Activated T-cell treated with anti-CD3 and anti-CD28 coated beads, Interleukin-2, amount 50 U/mL, for 72 hours (primary cell): ENCODE measurements at places on chromosomes 4 and X.
A peak's percentile ranks its signal among the peaks of the same experiment; 100 is the strongest.

GRCh38 chr4:185945906-185946305, 123.0 kb upstream of the TLR3 start:
- DNase-seq, result no peak

- no peak for DNase-seq
Measured at GRCh38 chr4:107856901-107857300, 32.2 kb downstream of the SGMS2 start.

DNA sequence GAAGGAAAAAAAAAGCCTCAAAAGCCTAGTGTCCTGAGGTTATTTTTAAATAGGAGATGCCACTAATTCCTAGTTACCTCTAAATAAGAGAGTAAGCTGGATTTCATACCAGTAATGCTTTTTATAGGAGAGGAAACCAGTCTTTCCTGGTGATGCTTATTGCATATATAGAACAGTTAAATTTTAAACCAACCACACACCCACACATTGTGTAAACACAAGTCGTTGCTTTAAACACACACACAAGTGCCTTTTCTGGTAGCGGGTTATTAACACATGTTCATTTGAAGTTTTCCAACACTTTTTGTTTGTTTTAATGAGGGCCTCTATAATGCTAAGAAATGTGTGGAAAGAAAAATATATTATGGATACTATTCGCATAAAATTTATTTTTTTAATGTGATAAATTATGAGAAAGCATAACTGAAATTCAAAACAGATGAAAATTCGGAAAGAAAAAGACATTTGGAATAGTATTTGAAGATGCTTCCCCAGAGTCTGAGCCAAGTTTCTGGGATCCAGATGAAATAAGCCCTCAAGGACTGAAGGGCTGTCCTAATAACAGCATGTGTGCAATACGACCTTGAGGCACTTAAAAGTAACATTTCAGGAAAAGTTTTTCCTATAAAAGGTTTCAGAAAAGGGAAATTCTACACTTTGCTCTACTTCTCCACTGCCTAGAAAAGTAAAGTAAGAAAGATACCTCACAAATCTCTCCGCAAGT, 2.0 kb downstream of the ANTXR2 start:
- DNase-seq, result no peak

GRCh38 chrX:111353793-111354192, 58.2 kb downstream of the DCX start:
- no peak for DNase-seq

- no peak for DNase-seq
Measured at GRCh38 chr4:162700815-162701361, 465.8 kb downstream of the NAF1 start.

- DNase-seq, result no peak
Measured at GRCh38 chrX:9647431-9647830, 118.2 kb downstream of the GPR143 start.

- DNase-seq, result no peak
Measured at GRCh38 chr4:151934766-151935165, 174.0 kb upstream of the GATB start.

GRCh38 chr4:165301833-165302232, 25.6 kb upstream of the MSMO1 start:
- peak; percentile 10 for DNase-seq

DNA sequence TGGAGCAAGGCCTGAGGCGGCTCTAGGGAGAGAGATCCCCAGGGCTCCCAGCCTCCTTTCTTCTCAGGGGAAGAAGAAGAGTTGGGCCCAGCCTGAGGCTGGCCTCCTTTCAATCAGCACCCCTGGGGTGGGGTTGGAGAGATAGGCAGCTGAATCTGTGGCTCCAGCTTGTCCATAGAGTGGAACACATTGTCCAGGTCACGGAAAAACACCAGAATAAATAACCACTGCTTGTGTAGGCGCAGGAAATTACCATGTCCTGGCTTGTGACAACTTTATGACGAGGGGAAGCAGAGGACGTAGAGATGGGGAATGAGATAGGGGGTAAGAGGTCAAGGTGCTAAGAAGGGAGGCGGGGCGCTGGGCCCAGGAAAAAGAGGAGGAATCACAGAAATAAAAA, 80.8 kb upstream of the EFNB1 start:
- DNase-seq, result no peak

DNA sequence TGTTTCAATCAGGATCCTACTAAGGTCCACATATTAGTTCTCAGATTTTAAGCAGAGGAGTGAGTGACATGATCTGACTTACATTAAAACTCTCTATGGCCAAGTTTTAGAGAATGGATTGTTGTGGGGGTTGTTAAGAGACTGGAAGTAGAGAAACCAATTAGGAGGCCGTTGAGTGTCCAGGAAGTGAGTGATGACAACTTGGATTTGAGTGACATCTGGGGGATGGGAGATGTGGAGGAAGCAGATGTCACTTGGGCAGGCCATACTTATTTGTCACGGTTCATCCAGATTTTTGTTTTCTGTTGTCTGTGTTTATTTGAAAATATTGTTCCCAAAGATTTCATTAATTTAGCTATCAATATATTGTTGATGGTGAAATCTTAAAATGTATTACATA, 28.3 kb downstream of the ADD1 start:
- no peak for DNase-seq

- DNase-seq, result no peak
Measured at GRCh38 chr4:48722509-48723446, 57.3 kb downstream of the FRYL start.
